NCI-H1092 treated with DMSO at 0.1 percent for 48 hours (cell line): ENCODE measurements at places on chromosomes 12 and 14.

GRCh38 chr14:94960285-94961001 is 190.5 kb upstream of the GSC start:
- no peak for DNase-seq

DNA sequence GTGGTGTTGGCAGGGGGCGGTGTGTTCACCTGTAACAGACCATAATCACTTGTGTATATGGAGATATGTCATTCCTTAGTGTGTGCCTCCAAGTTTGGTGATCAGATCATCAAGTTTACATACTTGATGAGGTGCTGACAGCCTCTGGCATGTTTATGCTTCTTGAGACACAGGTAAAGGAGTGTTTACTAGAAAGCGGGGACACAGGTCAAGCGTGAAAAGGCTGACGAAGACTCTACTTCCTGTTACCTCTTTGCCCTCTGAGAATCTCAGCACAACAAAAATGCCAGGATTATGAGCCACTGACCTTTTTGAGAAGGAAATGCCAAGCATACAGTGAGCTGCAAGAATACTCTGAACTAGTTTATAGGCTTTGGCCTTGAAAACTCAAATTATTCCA is 29.6 kb downstream of the PRDM4 start:
- DNase-seq = no peak

DNA sequence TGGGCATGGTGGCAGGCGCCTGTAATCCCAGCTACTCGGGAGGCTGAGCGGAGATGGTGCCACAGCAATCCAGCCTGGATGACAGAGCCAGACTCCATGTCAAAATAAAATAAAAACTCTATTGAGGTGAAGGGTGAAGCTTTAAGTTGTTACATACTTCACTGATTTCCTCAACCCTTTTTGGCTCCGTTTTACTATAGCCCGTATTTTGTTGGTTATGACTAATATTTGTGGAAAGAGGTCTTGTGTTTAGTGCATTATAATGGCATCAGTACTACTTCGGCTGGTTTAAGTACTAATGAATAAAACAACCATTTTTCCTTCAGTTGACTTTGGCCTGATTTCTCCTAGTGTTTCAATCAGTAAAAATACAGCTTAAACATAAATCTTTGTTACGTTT is 27.0 kb upstream of the SLC2A14 start:
- DNase-seq = no peak

- DNase-seq = no peak
Measured at GRCh38 chr12:67818459-67818903, 169.9 kb downstream of the DYRK2 start.

DNA sequence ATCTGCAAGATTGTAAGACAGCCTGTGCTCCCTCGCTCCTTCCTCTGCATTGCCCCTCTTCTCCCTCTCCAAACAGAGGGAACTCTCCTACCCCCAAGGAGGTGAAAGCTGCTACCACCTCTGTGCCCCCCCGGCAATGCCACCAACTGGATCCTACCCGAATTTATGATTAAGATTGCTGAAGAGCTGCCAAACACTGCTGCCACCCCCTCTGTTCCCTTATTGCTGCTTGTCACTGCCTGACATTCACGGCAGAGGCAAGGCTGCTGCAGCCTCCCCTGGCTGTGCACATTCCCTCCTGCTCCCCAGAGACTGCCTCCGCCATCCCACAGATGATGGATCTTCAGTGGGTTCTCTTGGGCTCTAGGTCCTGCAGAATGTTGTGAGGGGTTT is 37.4 kb downstream of the DAD1 start:
- DNase-seq = no peak

DNA sequence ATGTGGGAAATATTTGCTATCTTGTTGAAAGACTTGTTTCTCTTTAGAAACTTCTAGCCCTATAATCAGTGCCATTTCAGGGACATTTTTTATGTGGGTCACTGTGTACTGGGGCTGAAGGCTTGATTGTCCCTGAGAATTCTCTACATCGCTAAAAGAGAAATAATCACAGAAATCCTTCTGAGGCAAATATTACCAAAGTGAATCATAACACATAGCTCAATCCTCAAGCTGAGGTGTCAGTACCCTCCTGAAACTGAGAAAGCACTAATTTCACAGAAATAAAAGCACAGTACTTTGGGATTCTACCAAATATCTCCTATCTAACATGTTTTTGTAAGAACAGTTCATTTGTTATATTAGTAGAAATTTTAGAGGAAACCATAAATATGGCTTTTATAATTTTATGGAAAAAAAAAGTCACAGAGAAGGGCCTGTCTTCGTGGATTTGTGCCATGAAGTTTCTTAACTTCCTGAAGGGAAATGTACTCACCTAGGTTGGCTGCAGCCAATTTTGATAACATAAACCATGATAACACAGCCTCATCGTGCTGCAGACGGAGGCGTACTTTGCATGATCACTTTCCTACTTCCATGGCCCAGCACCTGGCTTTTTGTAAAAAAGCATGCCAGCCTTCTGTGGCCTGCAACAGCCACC is 163.7 kb upstream of the HIF1A start:
- DNase-seq = no peak

GRCh38 chr12:9615420-9616136 is 7.9 kb upstream of the KLRB1 start:
- no peak for DNase-seq

- DNase-seq = no peak
Measured at GRCh38 chr14:101851183-101851582, 89.7 kb downstream of the PPP2R5C start.

DNA sequence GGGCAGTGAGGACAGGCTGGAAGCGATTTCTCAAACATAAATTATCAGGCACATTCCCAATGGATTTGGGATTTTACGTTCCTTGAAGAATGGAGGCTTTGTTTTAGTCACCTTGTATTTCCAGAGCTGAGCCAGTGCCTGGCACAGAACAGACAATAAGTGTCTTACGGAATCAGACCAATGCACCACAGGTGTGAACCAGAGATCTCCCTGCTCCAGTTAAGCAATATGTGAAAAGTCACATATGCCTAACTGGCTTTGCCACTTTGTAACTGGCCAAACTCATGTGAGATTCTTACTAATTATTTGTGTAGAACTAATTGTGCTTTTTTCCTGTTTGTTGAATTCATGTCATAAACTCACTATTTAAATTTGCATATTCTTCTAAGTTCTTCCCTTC is 130.4 kb downstream of the KCNH5 start:
- DNase-seq = no peak

- DNase-seq = no peak
Measured at GRCh38 chr14:70188322-70188658, 461 bp downstream of the SLC8A3 start.

- DNase-seq = no peak
Measured at GRCh38 chr12:73225941-73226340, 953.8 kb downstream of the TRHDE start.

GRCh38 chr12:38332814-38333213 is 16.2 kb downstream of the ALG10B start:
- DNase-seq = no peak

DNA sequence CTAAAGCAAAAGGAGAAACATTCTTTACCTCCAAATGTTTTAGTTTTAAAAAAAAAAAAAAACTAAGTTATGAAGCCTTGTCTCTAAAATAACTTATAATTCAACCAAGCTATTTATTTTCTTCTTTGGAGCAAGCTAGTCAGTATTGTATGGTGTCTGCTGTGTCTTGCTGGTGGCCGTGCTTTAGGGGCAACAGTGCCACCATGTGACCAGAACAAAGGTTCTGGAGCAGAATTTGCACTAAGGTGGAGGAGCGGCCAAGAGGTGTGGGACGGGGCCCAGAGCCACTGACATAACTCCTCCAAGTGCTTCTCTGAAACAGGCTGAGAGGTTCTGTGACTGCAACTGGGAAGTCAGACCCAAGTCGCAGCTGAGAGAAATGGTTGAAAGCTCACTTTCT is 4.5 kb downstream of the FICD start:
- no peak for DNase-seq

GRCh38 chr14:75279763-75280290 is 1.2 kb downstream of the FOS start:
- no peak for DNase-seq

DNA sequence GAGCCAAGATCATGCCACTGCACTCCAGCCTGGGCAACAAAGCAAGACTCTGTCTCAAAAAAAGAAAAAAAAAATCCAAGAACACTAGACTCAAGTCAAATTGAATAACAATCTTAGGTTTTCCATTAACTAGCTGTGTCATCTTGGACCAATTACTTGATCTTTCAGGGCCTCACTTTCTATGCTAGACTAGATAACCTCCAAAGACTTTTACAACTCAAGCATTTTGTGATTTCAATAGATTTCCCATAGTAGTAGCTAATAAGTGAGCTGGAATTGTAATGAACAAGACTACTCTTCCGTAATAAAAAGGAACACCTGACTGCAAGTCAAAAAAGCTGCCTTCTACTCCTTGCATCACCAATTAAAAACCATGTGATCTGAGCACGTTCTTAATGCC is 127.0 kb upstream of the SSTR1 start:
- no peak for DNase-seq

GRCh38 chr14:78848234-78848820 is 678.2 kb downstream of the NRXN3 start:
- peak; percentile 44 for DNase-seq
